ENCODE measurements at places on chromosomes 5 and 9. TPM values are rescaled to one million over a fixed set of nuclear protein-coding genes. Genes with fewer than 3 reads are reported as not detected.

Gene LCN15
- not detected for total RNA-seq

Gene PCDHA6
- total RNA-seq, result 0.07 TPM

Gene NEURL1B
- 10.0 TPM for total RNA-seq

Gene PRUNE2
- not detected for total RNA-seq

Gene FBXW5
- 98.0 TPM for total RNA-seq

Gene TGFBI
- total RNA-seq, result 1,737 TPM

Gene NR4A3
- total RNA-seq, result 1.5 TPM

Gene TMED9
- 276 TPM for total RNA-seq

Gene PCDHGB3
- total RNA-seq, result 0.14 TPM

Gene SLC6A19
- 0.62 TPM for total RNA-seq

Gene SOX30
- not detected for total RNA-seq

Gene LCN1
- 0.26 TPM for total RNA-seq

Gene RGS7BP
- total RNA-seq, result not detected

Gene PCDHAC1
- 1.9 TPM for total RNA-seq

Gene REXO4
- total RNA-seq, result 33.6 TPM
